ENCODE measurements at places on chromosomes 1 and 21. TPM values are rescaled to one million over a fixed set of nuclear protein-coding genes. Genes with fewer than 3 reads are reported as not detected.
A peak's percentile ranks its signal among the peaks of the same experiment; 100 is the strongest.

DNA sequence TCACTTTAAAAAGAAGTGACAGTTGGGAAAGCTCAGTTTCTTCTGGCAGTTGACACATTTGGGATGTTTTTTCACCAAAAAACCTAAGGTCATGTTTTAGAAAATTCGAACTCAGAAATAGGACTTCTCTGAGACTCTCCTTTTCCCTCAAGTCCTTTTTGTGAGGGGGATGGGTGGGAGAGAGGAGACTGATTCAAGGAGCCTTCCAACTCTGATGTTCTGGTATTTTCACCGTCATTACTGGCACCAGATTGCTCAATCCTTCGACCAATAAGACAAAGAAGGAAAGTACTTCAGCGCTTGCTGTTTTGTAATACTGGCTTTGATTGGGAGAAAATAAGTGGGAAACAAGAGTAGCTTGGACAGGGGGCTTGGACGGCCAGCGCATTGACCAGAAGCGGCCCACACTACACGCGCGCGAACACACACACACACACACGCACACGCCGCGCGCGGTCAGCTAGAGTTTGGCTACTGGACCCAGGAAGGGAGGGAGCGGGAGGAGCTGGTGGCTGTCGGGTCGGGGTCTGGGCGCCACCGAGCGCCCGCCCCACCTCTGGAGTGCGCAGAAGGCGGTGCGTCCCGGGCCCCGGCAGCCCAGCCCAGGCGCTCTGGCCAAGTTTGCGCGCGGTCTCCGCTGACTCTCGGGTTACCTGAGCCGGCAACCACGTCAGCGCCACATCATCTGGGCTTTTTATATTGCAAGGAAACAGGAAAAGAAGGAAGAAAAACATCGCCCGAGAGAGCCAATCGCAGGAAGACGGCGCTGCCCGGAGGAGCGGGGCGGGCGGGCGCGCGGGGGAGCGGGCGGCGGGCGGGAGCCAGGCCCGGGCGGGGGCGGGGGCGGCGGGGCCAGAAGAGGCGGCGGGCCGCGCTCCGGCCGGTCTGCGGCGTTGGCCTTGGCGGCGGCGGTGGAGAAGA lies at the start of gene KCNK1:
Gene KCNK1 (plus strand): TSS at position 855 of the 921 bp plus-strand sequence. CDS start 66 bp downstream, at position 921.
- peak; percentile 94 for DNase-seq

GRCh38 chr1:60695716-60696171 lies 386.6 kb upstream of the NFIA start:
- DNase-seq, result no peak

DNA sequence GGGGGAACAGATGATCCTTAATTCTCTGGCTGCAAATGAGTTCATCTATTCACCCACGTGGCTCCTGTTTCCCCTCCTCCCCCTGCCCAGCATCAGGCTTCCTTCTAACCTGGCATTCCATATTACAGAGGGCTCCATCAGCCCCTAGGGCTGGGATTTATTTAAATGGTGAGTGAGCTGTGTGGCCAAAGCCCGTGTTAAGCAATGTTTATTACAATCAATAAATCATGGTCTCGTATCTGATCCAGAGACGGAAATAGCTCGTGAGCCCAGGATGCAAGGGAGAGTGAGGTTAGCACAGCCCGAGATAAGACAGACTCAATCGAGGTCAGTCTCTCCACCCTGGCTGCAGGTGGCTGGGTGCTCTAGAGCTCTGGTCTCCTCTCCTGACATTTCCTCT lies 43.1 kb upstream of the IGSF21 start:
- DNase-seq, result no peak

- DNase-seq, result no peak
These were observed 24.3 kb downstream of the PTGS2 start for GRCh38 chr1:186655876-186656275.

DNA sequence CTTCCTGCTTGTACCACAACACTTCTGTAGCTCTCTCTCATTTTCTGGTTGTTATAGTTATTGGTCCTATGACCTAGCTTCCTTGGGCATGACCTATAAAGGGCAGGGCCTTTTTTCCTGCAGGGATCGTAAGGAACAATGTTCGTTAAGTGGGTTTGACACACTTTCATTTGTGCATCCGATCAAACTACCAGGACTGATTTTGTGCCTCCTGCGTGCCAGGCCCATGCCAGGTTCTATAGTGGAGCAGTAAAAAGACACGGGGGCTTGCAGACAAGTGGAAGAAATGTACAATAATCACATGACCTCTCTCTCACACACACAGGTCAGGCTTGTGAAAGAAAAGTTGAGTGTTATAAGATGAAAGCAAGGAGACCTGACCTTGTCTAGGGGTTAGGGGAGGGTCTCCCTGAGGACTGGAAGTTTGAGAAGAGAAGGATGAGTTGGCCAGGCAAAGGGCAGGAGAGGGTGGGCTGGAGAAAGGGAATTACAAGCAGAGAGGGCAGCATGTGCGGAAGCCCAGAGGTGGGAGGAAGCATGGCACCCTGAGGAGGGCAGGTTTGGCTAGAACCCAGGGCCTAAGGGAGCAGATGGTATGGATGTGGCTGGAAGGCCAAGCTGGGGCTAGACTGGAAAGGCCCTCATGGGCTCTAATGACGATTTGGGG lies 145.4 kb downstream of the GRIK3 start:
- DNase-seq, result peak; percentile 22

GRCh38 chr1:246865921-246866320 lies 65.8 kb downstream of the AHCTF1 start:
- no peak for DNase-seq

The KLHDC7A gene
- total RNA-seq, result 4.4 TPM

The LMX1A gene
- total RNA-seq, result 3.8 TPM

The TRNP1 gene
- 14.5 TPM for total RNA-seq

The SFN gene
- 0.82 TPM for total RNA-seq
